HEK293T (cell line): ENCODE measurements at places on chromosomes 2 and 18.

DNA sequence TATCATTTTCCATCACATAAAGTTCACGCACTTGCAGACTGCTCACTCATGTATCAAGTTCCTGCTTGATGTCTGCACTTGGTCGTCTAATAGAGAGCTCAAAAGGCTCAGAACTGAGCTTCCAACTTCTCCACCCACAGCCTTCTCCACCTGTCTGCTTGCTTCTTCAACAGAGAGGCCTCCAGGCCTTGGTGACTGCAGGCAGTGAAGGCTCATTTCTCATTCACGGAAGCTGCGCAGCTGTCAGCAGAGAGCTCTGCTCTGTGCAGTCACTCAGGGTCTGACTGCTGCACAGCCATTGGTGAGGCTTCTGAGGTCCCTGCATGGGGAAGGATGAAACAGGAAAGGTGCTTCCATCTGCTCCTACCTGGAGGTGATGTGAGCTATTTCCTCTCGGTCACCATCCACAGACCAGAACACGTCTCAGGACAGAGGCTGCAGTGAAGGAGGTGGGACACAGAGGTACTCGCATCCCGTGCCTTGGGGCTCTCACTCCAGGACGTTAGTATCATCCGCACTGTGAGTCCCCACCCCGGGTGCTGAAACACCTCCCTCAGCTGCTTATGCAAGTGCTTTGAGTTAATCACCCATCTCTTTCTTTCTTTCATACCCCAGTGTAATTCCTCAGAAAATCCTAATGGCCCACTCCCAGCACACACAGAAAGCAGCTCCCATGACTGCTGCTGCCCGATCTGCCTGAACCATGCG lies 126.2 kb downstream of the TMEM18 start:
- DNase-seq: no peak

DNA sequence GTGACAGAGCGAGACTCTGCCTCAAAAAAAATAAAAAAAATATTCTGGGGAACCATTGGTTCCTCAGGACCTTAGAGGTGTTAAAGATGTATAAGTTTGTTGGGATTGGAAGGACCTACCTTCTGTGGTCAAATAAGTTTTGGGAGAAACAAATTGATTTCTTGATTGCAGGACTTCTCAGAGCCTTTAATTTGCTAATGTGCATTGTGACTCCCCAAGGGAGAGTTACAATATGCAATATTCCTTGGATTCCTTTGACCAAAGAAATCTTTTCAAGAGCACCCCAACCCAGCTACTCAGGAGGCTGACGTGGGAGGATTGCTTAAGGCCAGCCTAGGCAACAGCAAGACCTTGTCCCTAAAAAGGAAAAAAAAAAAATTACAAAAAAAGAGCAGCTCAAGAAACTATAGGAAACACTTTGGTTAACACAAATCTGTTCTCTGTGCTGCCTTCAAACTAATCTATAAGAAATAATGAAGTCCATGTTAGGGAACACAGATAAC lies 6.5 kb downstream of the NAGK start:
- DNase-seq: no peak

GRCh38 chr2:134402410-134402809 lies 148.5 kb downstream of the MGAT5 start:
- DNase-seq: no peak

DNA sequence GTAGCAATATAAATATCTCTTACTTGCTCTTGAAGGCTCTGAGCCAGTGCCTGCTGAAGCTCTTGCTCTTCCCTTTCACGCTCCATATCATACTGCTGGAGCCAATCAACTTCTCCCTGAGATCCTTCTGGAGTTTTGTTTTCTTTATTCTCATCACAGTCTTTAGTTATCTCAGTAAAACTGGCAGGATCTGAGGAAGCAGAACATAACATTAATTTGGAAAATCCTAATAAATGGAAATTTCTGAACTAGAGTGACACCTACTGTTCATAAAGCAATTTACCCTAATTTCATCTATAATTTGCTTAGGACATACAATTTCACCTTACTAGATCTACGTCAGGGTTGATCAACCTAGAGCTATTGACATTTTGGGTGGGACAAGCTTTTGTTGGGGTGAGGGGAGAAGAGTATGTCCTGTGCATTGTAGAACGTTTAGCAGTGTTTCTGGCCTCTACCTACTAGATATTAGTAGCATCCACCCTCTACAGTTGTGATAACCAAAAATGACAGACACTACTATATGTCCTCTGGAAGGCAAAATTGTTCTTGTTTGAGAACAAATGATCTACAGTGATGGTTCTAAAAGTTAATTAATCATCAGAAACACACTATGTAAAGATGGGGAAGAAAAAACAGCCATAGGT lies 47.2 kb downstream of the VIL1 start:
- no peak for DNase-seq

GRCh38 chr2:43448822-43449110 lies 147.1 kb downstream of the THADA start:
- no peak for DNase-seq

DNA sequence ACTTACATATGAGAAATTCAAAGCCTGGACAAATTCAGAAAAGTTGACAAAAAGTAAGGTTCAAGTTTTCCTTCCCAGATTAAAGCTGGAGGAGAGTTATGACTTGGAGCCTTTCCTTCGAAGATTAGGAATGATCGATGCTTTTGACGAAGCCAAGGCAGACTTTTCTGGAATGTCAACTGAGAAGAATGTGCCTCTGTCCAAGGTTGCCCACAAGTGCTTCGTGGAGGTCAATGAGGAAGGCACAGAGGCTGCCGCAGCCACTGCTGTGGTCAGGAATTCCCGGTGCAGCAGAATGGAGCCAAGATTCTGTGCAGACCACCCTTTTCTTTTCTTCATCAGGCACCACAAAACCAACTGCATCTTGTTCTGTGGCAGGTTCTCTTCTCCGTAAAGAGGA lies 17.0 kb downstream of the SERPINB8 start:
- DNase-seq: no peak

DNA sequence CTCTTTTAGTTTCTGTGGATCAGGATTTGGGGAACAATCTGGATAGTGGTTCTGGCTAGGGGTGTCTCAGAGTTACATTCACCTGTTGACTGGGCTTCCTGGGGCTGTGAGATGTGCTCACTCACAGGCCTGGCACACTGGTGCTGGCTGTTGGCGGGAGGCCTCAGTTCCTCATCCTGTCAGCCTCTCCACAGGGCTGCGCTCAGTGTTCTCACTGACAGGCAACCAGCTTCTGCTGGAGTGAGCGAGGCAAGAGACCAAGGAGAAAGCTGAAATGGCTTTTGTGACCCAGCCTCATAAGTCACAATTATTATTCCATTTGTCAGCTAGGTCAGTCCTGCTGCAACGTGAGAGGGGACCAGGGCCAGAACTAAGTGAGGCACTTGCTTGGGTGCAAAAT lies 180.6 kb upstream of the GLI2 start:
- no peak for DNase-seq

DNA sequence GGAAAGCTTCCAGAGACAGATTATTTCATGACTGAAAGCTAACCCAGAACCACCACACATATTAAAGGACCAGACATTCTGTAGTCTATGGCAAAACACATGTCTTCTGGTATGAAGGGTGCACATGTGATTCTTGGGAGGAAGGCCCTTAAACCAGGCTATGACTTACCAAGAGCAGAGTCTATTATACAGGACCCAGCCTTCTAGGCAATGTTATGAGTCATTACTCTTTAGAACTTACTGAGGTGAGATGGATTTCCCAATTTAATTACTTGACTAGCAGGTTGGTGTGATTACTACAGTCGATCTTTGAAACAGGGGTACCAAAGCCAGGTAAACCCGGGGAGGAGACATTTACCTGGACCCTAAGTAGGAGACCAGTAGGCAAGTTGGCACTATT lies 350.8 kb downstream of the TRIB2 start:
- DNase-seq: no peak

- no peak for DNase-seq
Measured at GRCh38 chr2:108936866-108937265, 52.2 kb downstream of the EDAR start.

DNA sequence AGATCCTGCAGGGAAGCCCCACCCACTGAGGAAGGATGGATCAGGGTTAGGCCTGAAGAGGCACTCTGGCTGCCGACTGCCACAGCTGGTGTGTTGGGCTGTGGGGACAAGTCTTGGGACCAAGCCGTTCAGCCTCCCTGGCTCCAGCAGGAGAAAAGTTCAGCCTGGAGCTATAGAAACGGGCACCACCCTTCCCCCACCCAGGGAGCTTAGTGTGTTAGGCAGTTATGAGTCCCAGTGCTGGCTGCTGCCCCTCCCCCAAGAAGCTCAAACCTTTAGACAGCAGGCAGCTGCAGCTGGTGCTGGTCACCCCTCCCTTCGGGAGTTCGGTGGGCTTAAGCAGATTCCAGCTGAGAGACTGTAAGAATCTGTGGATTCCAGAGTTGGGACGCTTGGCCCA lies 447.1 kb upstream of the HS6ST1 start:
- no peak for DNase-seq

DNA sequence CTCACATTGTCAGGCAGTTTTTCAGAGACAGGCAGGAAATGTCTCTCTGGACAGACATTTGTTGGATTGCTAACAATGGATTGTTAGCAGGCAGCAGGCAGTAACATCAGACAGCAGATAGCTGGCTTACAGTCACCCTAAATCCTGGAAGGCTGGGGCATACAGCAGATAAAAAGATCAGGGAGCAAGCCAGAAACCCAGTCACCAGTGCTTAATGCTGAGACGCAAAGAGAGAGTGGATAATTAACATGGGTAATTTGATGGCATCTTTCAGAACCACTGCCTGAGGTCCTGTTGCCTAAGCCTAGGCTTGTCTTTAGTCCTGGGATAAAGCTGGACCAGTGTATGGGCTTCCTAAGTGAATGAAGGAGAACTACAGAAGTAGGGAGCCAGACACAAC lies 22.4 kb downstream of the MC4R start:
- DNase-seq: no peak

DNA sequence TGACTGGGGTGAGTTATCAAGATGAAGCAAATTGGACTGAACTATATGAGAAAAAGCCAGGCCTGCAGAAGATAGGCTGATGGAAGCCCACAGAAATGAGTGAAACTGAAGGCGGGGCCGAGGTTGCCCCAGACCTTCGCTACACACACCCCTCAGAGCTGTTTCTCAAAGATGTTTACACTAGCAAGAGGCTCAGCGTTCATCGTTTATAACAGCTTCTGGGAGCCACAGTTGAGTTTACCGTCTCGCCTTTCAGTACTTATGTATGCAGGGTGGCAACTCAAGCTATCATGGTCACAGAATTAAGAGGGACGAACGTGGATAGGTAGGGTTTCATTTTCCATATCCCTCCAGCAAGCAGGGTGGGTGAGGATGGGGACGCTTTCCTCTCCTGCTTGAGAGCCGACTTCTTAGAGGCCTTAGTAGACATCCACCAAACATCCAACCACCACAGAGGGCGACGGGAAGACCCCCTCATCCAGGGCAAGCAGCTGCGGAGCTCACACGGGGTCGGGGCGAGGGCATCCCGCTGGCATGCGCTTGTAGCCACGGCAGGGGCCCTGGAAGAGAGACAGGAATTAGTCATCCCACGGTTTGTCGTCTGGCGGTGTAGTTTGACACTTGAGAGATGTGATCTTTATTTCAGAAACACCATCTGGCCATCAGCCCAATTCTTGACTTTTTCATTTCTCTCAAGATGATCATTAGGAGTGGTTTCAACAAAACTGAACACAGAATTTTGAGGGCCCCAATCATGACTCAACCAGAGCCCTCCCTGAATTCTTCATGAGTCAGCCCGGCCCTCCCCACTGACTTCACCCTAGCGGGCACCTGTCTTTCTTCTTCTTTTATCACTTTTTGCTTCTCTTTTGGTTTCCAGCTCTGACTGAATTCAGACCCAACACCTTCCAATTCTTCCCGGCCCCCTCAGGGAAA lies 109.1 kb upstream of the CTDP1 start:
- no peak for DNase-seq
